ENCODE measurements at places on chromosomes 12 and 14.

DNA sequence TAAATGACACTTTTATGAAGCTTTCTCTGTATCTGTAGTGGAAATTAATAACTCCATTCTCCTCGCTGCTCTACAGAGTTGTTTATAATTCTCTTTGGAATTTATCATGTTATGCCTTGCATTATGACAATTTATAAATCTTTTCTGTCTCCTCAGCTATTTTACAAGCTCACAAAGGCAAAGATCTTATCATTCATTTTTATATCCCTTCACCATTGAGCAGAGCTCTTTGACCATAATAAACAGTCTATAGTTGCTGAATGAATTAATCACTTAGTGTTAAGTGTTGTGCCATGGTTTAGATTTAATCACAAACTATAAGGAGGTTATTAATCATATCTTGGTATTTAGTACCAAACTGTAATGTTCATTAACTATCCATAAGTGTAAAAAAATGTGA, 126.4 kb downstream of the NAV3 start:
- DNase-seq: no peak

GRCh38 chr12:7190268-7191055, 976 bp downstream of the PEX5 start:
- peak; percentile 10 for DNase-seq

DNA sequence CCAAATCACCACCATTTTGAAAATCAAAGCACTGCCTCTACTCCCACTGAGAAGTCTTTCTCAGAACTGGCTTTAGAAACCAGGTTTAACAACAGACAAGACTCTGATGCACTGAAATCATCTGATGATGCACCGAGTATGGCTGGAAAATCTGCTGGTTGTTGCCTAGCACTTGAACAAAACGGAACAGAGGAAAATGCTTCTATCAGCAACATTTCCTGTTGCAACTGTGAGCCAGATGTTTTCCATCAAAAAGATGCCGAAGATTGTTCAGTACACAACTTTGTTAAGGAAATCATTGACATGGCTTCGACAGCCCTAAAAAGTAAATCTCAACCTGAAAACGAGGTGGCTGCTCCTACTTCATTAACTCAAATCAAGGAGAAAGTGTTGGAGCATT, 115.0 kb upstream of the NPAS3 start:
- no peak for DNase-seq

- DNase-seq: no peak
Measured at GRCh38 chr14:55530464-55530863, 49.5 kb upstream of the KTN1 start.

GRCh38 chr12:79360936-79361335, 329.8 kb downstream of the PAWR start:
- DNase-seq: no peak

Data from ACHN (cell line).